ENCODE measurements at places on chromosomes 2 and 18. TPM values are rescaled to one million over a fixed set of nuclear protein-coding genes. Genes with fewer than 3 reads are reported as not detected.

GRCh38 chr2:18830962-18831361 lies 241.6 kb upstream of the NT5C1B start:
- ATAC-seq = no peak

PRKAG3 gene
- total RNA-seq = 5.1 TPM

ZC3H6 gene
- 18.1 TPM for total RNA-seq

CXCR4 gene
- total RNA-seq = 34.3 TPM

EIF2B4 gene
- 24.0 TPM for total RNA-seq

DNA sequence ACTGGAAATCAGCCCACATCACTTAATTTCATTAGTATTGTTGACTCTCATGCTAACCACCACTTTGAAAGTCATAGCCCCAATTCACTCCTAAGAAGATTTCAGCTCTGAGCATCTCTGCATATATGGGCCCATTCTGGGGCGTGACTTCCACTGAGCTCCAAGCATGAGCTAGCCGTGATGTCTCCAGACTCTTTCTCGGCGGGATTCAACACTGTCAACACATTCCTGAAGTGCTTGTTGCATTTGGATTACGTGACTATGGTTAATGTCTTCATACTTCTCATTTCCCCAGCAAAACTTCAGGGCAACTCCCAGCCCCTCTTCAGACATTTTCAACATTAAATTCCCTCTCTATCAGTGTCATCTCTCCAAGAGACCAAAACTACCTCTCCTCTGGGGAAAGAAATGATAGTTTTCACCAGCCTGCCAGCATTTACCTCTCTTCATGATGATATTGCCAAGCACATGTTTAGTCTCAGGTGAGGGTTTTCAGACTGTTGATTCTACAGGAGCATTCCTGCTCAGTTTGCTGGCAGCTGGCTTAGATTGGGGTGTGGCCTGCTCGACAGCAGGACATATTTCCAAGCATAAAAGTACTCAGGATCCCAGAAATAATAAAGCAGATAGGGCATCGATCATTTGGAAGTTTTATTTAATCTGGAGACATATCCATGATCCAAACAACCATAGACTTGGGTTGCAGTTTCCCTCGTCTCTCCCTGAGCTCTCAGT lies 81.7 kb downstream of the FEZ2 start:
- no peak for ATAC-seq

DNA sequence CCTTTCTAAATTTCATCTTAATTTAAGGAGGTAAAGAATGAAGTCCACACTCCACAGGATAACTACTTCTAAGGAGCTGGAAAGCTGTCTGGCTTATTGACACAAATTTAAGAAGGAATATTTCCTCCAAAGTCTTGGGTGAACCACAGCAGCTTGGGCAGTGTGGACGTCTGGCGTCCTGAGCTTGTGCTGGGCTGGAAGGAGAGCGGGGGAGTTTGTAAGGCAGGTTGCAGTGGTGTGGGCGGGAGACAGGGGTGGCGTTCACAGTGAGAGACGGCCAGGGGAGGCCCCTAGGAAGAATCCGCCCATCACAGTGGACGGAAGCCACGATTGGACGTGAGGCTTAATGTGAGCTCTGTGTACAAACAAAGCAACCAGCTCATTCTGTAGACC lies 25.7 kb downstream of the ADI1 start:
- ATAC-seq = no peak

DNA sequence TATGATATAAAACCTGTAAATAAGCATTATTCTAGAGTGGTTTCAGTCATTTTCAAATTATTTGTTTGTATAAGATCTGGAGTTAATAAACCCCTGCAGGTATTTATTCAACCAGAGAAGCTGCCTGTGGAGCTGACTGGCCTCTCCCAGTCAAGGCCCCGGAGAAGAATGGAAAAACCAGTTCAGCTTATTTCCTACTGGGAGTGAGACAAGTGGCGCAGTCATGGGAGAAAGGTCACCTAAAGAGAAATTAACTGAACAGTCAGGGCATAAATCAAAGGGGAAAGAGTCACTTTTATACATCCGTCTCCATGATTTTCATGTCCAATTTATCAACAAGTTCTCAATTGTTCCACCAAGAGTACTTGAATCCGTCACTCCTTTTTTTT lies 240.9 kb downstream of the RNF152 start:
- ATAC-seq = no peak

- ATAC-seq = no peak
Observed at GRCh38 chr2:207226243-207226642, 60.5 kb upstream of the KLF7 start.

DNA sequence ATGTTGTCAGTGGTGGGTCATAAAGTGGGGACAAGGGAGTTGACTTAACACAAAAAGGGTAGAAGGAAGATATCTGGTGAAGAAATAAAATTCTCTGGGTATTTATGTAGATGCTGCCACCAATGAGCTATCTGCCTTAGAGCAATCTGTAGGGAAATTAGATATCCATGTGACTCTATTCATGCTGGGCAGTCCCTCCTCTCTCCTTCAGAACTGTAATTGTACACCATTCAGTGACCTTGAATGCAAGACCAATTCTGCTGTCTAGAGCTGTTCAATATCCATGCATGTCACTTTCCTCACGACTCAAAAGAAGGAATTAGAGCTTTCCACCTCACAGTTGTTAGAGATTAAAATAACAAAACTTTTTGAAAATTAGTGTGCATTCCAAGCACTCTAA lies 28.6 kb upstream of the TDRD15 start:
- peak; percentile 39 for ATAC-seq

DNA sequence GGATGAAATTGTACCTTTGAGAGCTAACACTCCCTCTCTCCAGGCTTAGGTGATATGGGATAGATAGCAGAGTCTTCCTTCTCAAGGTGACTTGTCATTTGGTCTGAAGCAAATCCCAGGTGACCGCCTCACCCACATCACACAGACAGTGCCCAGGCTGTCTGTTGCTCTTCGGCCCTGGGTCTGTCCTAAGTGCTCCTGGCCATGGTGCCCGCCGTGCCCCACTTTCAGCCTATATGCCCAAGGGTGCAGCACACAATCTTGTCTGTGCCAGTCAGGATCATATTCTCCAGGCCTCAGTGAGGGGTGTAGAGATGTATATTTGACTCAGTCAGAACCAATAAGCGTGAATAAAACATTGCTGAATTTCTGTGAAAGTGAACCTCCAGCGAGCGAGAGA lies 326.8 kb downstream of the DYSF start:
- ATAC-seq = no peak

MALL gene
- total RNA-seq = 1.5 TPM

DNA sequence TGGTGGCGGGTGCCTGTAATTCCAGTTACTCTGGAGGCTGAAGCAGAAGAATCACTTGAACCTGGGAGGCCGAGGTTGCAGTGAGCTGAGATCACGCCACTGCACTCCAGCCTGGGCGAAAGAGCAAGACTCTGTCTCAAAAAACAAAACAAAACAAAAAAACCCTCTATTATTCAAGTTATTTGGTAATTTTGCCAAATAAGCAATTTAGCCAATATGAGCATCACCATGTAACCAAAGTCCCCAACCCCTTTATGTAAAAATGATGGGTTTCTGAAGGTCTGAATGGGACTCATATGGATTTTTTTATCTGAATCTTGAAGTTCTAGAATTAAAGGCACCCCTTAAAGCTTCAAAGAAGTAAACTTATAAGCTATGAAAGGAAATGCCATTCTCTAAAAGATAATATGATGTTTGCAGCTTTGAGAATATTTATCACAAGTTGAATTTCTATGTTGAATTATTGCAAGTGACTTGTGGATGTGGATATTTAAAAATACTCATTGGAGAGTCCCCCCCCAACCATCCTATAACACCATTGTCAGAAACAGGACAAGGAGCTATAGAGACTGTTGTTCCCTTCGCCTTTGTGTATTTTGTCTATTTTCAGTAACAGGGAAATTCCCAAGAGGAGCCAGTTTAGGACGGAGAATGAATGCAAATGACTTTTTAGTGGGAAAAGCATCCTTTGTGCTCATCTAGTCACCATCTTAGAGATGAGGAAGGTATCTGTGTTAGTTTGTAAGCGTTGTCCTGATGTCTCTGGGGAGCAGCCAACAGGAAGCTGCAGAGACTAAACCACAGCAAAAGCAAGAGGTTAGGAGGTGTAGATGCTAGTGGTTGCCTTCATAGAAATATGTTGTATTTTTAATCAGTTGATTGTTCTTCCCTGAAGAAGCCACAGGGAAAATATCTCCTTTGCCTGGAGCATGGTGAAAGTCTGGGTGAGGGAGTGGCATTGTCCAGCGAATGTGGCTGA lies 68.3 kb downstream of the TET3 start:
- ATAC-seq = no peak

DNA sequence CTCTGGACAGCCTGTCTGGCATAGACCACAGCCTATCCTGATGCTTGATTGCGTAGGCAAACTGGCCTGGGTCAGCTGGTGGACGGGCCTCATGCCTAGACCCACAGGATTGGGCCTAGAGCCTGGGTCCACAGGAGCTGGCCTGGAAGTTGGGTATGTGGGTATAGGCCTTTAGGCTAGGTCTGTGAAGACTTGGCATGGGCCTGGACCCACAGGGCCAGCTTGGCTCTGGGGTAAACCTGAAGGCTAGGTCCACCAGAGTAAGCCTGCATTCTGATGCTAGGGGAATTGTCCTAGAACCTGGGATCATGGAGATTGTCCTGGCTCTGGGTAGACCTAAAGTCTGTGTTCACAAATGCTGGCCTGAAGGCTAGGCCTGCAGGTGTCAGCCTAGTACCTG lies 1293.7 kb downstream of the CNTNAP5 start:
- no peak for ATAC-seq

CPO gene
- total RNA-seq = not detected

GRCh38 chr2:5674026-5674340 lies 18.2 kb upstream of the SOX11 start:
- peak; percentile 68 for ATAC-seq

GLI2 gene
- 5.0 TPM for total RNA-seq

MERTK gene
- total RNA-seq = 3.3 TPM

GRCh38 chr2:59684771-59685166 lies 868.7 kb downstream of the BCL11A start:
- ATAC-seq = no peak

DNA sequence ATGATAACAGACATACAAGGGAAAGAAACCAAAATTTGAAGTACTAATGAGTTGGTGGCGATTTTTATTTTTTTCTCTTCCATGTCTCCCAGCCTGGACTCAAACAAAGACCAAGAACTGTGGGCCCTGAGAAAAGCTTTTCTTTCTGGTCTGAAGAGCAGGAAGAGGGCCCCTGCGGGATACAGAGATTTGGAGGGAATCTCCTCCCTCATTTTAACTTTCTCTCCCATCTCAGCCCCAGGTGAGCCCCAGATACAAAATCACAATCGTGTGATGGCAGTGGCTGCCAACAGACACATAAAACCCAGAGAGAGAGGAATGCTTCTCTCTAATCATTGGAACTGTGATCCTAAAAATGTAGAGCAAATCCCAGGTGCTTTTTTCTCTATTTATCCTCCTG lies 19.5 kb upstream of the PRKCE start:
- ATAC-seq = no peak

DNA sequence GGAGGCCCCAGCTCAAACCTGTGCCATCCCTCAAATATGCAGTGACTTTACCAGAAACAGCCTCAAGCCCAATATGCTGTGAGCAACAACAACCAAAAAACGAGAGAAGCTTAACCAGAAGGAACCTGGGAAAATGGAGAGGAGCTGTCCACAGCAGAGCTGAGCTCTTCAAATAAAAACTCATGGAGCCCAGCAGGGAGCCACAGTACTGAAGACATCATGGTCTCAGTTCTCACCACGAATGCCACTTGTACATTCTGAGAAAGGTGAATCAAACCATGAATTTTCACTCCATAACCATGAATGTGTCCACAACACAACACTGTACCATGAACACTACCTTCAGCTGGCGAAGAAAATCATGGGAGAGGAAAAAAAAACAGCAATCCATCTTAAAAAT lies 50.5 kb downstream of the KLHL14 start:
- ATAC-seq = no peak

DNA sequence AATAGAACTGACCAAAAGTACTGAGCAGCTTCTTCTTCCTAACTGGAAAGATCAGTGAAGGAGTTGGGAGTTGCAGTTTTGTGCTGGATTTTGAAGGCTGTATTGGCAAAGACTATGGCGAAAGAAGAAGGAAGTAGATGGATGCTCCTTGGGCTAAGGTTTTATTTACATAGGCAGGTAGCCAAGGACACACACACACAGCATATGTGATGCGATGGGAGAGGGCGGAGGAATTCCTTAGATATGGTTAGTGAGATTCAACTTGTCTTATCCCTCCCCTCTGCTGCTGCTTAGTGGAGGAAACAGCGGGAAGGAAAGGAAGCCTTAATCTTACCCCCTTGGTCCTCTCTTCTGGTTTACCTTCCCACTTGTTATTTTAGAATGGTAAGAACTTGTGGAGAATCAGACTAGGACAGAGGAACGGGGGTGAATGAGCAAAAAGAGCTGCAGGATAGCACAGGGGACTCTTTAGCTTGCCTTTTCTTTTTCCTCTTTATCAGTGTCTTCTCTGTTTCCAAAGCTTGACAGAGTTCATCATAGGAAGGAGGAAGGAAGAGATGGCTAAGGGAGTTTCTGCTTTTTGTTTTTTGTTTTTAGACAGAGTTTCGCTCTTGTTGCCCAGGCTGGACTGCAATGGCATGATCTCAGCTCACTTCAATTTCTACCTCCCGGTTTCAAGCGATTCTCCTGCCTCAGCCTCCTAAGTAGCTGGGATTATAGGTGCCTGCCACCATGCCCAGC lies 87.9 kb downstream of the OSBPL6 start:
- no peak for ATAC-seq

- no peak for ATAC-seq
Observed at GRCh38 chr18:14914771-14915170, 166.8 kb downstream of the ANKRD30B start.

UGT1A4 gene
- total RNA-seq = 0.27 TPM

- no peak for ATAC-seq
Observed at GRCh38 chr2:173191601-173192000, 116.0 kb downstream of the MAP3K20 start.

CYP26B1 gene
- total RNA-seq = 84.9 TPM

LYG2 gene
- not detected for total RNA-seq

- ATAC-seq = no peak
Observed at GRCh38 chr18:10319914-10320600, 134.4 kb upstream of the APCDD1 start.

OBSL1 gene
- 61.7 TPM for total RNA-seq

- no peak for ATAC-seq
Observed at GRCh38 chr2:95379371-95379831, 23.1 kb upstream of the FAHD2A start.

DNA sequence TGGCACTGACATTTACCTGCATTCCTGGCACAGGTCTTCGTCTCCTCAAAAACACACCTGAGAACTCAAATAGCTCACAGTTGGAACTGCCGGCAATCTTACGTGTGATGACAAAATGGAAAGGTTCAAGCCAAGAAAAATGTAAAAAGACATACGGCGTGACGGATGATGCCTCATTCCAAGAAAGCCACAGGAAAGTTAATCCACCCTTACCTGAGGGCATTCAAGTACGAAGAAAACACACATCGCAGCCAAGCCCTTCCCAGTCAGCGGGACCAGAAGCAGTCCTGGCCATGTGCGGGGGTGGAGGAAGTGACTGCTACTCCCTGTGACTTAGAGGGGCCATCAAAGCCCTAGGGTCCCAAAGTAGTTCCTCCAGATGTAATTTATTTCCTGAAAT lies 986.3 kb upstream of the CELF4 start:
- ATAC-seq = no peak

Measured in motor neuron (in vitro differentiated cells).